ENCODE measurements at places on chromosomes 12 and 14. TPM values are rescaled to one million over a fixed set of nuclear protein-coding genes. Genes with fewer than 3 reads are reported as not detected.

The WIF1 gene
- polyA plus RNA-seq: not detected

The ALDH2 gene
- 0.53 TPM for polyA plus RNA-seq

The GALNT8 gene
- 3.4 TPM for polyA plus RNA-seq

The HOXC11 gene
- not detected for polyA plus RNA-seq

The POTEM gene
- polyA plus RNA-seq: not detected

The GOLGA3 gene
- 0.35 TPM for polyA plus RNA-seq

The RILPL1 gene
- not detected for polyA plus RNA-seq

The OASL gene
- 9.8 TPM for polyA plus RNA-seq

The ACSM4 gene
- not detected for polyA plus RNA-seq

The LRTM2 gene
- polyA plus RNA-seq: not detected

The SYCP3 gene
- polyA plus RNA-seq: 0.15 TPM

The CARMIL3 gene
- polyA plus RNA-seq: not detected

The SCN8A gene
- polyA plus RNA-seq: 1.00 TPM

The CLEC2A gene
- polyA plus RNA-seq: not detected

The RGS6 gene
- polyA plus RNA-seq: not detected

The DPF3 gene
- polyA plus RNA-seq: 0.25 TPM

The DDIT3 gene
- polyA plus RNA-seq: 15.4 TPM

The BDKRB1 gene
- not detected for polyA plus RNA-seq

The GAPDH gene
- 1,831 TPM for polyA plus RNA-seq

The FAM90A1 gene
- 0.10 TPM for polyA plus RNA-seq

The AMDHD1 gene
- not detected for polyA plus RNA-seq

The FIGNL2 gene
- 0.10 TPM for polyA plus RNA-seq

The SYT10 gene
- not detected for polyA plus RNA-seq

The KCNC2 gene
- polyA plus RNA-seq: not detected

The LHX5 gene
- polyA plus RNA-seq: not detected

The ZBTB42 gene
- 2.0 TPM for polyA plus RNA-seq

The PLXNC1 gene
- polyA plus RNA-seq: 2.9 TPM

The ALX1 gene
- not detected for polyA plus RNA-seq

The PTGER2 gene
- 241 TPM for polyA plus RNA-seq

The CRACR2A gene
- polyA plus RNA-seq: 5.6 TPM

The SIX6 gene
- polyA plus RNA-seq: not detected

The DHH gene
- not detected for polyA plus RNA-seq

The SMCO2 gene
- polyA plus RNA-seq: not detected

The LMNTD1 gene
- polyA plus RNA-seq: not detected

The SPTB gene
- 0.37 TPM for polyA plus RNA-seq

The GLT8D2 gene
- 0.15 TPM for polyA plus RNA-seq

The TMPRSS12 gene
- not detected for polyA plus RNA-seq

The SMIM41 gene
- not detected for polyA plus RNA-seq

The SLCO1B1 gene
- not detected for polyA plus RNA-seq

The FAIM2 gene
- polyA plus RNA-seq: not detected

The CCDC38 gene
- not detected for polyA plus RNA-seq

The PRKAG1 gene
- 50.3 TPM for polyA plus RNA-seq

Measured in CD4-positive, alpha-beta memory T cell (primary cell).